NCI-H774 (cell line): ENCODE measurements at places on chromosomes 6 and 20.

DNA sequence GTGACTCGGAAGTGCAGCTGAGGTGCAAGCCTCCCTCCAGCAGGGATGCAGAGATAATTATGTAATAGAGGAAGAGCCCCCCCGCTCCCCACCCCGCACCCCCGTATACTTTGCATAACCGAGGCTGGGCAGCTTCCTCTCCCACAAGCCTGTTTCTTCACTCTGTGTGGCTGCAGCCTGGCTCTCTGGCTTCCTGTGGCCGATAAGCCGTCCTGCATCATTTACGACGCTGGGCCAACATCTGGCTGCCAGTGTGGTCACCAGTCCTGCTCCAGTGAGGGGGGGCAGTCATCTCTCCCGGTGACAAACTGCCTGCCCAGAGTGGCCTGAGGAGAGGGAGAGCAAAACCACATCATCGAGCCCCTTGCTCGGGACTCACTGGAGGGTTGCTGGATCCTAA, 59.2 kb downstream of the RBM38 start:
- DNase-seq: no peak

DNA sequence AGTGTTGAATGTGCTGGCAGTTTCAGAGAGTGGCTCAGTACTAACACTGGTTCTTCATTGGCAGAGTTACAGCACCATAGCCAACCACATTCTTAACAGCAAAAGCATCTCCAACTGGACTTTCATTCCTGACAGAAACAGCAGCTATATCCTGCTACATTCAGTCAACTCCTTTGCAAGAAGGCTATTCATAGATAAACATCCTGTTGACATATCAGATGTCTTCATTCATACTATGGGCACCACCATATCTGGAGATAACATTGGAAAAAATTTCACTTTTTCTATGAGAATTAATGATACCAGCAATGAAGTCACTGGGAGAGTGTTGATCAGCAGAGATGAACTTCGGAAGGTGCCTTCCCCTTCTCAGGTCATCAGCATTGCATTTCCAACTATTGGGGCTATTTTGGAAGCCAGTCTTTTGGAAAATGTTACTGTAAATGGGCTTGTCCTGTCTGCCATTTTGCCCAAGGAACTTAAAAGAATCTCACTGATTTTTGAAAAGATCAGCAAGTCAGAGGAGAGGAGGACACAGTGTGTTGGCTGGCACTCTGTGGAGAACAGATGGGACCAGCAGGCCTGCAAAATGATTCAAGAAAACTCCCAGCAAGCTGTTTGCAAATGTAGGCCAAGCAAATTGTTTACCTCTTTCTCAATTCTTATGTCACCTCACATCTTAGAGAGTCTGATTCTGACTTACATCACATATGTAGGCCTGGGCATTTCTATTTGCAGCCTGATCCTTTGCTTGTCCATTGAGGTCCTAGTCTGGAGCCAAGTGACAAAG, 17.0 kb upstream of the ADGRF4 start:
- no peak for DNase-seq

- DNase-seq: no peak
Observed at GRCh38 chr6:170371080-170371479, 64.5 kb downstream of the FAM120B start.

- DNase-seq: peak; percentile 35
Observed at GRCh38 chr6:157513004-157513603, 132.1 kb downstream of the ZDHHC14 start.

DNA sequence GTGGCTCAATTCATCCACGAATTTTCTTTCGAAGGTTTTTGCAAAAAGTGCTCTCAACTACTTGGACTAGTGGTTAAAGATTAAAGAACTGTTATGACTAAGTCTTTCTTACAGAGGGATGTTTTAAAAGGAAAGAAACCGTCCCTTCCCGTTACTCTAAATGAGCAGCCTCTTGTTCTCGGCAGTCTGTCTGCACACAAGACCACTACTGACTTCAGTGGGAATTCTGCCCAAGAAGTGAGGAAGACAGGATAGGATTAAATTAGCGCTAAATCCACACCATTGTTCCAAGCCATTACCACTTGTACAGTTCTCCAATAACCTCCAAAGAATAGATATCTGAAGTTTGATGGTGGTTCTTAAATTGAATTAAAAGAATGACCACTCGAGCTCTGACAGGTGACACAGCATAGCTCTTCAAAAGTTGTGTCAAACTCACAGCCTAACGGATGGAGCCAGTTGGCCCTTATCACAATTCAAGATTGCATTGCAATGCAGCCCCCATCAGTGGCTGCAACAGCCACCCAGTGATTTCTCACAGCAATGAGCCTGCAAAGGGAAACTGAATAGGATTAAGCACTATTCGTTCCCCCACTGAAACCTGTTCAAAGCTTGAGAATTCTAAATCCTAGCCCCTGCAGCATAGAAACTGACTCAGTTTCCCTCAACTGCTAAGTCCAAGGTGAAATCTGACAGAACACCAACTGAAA, 1.8 kb downstream of the EPB41L2 start:
- no peak for DNase-seq

DNA sequence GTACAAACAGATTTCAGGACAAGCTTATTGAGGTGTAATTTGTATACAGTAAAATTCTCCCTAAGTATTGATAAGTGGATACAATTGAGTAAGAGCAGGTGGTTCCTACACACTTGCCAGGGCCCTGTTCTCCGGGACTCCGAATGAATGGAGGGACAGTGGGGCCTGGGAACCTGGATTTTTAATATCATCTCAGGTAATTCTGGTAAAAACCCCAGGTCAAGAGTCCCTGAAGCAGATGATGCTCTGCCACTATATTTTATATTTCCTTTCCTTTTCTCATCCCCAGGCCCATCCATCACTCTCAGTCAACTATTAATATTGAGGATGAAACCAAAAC, 104.9 kb downstream of the FYN start:
- DNase-seq: no peak

- no peak for DNase-seq
Observed at GRCh38 chr20:24991897-24992486, 559 bp downstream of the APMAP start.

DNA sequence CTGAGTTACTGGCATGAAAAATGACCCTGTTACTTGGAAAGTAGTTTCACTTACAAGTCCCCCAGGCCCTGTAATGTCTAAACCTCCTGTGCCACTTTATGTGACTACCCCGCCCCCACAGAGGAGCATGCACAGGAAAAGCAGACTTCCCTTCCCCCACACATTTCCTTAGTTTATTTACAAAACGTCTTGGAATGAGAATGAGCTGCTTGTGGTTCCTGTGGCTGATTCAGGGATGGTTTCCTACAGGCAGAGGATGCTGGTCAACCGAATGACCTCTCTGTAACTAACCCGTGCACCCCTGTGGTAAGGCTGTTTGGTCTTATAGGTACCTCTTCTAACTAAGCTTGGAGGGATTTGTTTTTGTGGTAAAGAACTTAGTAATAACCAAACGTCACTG, 28.5 kb downstream of the RSPO3 start:
- no peak for DNase-seq

DNA sequence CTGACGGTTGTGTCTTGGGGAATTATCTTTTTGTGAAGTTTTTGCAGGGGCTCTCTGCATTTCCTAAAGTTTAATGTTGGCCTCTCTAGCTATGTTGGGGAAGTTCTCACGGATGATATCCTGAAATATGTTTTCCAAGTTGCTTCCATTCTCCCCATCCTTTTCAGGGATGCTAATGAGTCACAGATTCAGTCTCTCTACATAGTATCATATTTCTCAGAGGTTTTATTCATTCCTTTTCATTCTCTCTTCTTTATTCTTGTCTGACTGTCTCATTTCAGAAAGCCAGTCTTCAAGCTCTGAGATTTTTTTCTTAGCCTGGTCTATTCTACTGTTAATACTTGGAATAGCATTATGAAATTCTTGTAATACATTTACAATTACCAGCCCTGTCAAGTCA, 61.3 kb downstream of the UNC5CL start:
- DNase-seq: no peak

- peak; percentile 24 for DNase-seq
Observed at GRCh38 chr6:53309059-53309900, 39.5 kb downstream of the ELOVL5 start.

DNA sequence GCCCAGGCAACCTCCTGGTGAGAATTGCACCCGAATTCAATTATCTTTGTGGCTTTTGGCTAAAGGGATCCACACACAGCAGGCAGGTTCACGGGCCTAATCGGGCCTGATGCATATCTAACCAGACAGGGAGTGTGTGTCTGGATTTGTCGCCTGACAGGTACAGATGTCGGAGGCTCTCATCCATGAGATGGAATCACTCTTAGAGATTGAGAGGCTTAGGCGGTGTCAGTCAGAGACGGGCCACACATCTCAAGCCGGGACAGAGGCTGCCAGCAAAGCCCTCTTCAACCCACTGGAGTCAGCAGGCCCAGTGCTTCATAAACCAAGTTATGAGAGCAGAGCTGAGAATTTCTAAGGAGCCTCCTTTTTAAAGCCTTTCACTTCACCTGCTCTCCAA, 247.0 kb downstream of the LRFN2 start:
- no peak for DNase-seq

GRCh38 chr6:25122622-25123237, 156.4 kb upstream of the CARMIL1 start:
- DNase-seq: peak; percentile 70

- no peak for DNase-seq
Observed at GRCh38 chr20:35104685-35105295, 12.2 kb upstream of the TRPC4AP start.
